Left ventricle myocardium inferior (tissue), 1 donor: ENCODE measurements at places on chromosomes 7 and 10. TPM values are rescaled to one million over a fixed set of nuclear protein-coding genes. Genes with fewer than 3 reads are reported as not detected.

DNA sequence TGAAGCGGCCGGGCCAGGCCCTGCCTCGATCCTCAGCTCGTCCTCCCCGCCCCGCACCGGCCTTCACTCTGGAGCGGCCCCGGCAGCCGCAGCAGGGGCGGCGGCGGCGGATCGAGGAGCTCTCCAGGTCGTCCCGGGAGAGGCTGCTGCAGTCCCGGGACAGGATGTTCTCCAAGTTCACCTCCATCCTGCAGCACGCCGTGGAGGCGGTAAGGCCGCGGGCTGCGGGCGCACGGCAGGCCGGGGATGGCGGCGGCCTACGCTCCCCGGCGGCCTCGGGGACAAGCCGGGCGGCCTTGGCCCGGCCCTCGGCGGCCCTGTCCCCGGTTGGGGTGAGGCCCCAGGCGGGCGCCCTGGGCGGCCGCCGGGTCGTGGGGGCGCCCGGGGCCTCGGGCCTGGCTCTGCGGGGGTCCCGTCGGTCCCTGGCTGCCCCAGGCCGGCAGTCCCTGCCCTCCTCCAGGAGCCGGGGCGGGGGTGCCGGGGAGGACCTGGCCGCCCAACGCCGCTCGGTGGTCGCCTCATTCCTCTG is 399 bp downstream of the FHIP2A start:
- DNase-seq: peak; percentile 18

- no peak for DNase-seq
Observed at GRCh38 chr7:94177441-94177840, 173.3 kb upstream of the BET1 start.

SMKR1 gene
- total RNA-seq: not detected

ABCF2 gene
- 30.5 TPM for total RNA-seq

DNA sequence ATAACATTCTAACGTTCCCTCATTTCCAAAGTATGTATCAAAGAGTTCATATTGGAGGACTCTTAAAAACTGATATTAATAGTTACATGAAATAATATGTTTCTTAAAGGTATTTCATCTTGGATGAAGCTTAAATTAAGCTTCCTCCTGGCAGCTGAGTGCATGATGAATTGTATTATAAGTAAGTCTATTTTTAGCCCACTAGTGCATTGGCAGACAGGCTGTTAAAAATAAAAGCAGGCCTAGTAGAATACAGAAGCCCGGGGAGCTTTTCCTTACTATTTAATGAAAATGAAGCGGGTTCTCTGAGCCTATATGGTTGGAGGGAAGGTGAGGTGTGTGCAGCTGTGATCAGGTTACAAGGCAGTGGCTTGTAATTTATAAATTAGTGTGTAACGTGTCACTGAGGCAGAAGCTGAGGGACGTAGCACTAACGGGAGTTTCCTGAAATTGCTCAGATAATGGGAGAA is 130.7 kb upstream of the KMT2E start:
- no peak for DNase-seq

DNA sequence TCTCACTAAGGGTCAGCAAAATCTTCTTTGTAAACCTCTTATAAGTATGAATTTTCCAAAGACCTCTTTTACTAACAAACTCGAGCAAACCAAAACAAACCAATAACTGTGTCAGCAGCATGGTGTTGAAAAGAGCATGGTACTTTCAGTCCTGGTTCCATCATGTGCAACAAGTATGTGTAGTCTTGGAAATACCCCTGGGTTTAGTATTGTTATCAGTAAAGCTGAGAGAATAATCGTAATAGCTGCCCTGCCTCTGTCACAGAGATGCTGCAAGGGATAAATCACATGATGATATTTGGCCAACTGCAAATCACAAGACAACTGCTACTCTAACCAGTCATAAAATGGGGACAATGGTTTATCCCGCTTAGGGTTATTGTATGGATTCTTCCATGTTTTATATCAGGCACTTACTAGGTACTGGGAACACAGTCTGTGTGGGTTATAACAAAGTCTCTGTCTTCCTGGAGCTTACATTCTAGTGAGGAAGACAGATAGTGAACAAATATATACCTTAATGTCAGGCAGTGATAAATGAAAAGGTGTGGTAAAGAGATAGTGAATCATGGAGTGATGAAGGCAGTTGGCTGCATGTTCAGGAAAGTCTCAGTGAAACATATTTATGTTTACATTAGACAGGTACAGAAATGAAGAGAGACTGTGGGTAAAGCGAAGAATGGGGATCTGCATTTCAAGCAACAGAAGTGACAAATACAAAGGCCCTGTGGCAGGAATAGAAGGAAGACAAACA is 60.5 kb upstream of the C10orf90 start:
- no peak for DNase-seq

CCDC146 gene
- total RNA-seq: 4.7 TPM

GRCh38 chr7:88523645-88524044 is 217.0 kb upstream of the STEAP4 start:
- no peak for DNase-seq

DNA sequence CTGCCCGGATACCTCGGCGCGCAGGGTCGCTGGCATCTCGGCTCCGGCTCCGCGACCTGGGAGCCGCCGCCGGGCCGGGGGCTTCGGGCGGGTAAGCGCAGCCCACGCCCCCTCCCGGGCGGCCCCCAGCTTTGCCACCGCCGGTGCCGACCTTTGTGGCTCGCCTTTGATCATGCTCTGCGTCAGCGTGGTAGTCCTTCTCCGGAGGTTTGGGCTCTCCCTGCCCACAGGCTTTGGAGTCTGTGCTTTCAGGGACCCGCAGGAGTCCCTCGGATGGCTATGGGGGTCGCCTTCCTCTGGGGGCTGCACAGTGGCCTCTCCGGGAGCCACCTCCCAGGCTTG is 7.3 kb downstream of the ATP6V1F start:
- DNase-seq: no peak

DNA sequence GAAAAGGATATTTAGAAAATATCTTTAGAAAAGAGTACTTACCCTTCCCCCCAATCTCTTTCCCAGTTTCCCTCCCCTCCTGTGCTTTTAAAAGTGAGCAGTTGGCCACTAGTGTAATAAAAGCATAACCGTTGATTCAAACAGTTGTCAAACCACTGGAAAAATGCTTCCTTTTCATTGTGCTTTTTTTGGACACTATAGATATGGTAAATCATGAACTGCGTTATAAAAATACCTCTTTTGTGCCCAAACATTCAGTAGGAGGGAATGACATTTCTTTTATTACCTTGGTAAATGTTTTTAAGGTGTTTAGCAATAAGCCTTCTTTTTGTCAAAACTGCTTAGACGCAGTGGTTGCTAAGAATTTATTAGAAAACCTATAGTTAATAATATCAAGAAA is 232.4 kb downstream of the SLC25A13 start:
- no peak for DNase-seq

DNA sequence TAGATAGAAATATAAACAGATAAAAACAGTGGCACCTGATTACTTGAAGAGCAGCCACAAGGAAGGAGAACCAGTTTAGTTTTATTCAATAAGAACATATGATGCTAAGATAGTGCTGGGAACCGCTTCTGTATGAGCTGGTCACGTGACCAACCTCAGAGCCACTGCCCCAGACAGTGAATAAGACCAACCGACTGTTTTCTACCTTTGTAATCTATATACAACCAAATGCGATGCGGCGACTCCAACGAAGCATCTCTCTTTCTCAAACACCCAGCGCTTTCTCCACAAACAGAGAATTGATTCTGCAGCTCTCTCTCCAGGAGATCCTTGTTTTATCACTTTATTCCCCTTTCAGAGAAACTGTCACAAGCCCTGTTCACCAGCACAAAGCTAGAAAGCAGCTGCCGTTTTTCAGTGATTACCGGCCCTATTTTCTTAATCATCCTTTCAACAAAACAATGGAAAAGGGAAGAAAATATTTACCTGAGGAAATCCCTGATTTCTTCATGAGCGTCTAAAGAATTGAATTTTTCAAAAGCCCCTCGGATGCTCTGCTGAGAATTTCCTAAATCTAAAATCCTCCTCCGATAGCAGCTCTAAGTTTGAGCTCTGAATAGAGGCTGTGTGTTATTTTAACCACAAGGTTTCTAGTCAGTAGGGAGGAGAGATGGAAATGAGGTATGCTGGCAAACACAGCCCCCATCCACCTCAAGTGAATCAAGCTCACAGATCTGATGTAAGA is 55.7 kb upstream of the JCAD start:
- no peak for DNase-seq

- DNase-seq: no peak
Observed at GRCh38 chr10:34305189-34305588, 509.9 kb downstream of the PARD3 start.

DNA sequence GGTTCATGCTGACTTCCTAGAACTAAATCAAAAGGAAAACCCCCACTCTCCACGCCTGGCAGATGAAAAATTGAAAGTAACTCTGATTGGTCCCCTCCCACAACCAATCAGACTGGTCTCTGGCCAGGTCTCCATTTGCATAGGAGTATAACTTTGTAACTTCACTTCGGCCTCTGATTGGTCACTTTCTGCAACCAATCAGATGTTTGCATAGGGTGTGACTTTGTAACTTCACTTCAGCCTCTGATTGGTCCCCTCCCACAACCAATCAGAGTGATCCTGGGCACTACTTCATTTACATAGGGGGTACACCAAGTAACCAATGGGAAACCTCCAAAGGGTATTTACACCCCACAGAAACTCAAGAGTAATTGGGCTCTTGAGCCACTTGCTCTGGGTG is 306.6 kb upstream of the PFKP start:
- no peak for DNase-seq

DNA sequence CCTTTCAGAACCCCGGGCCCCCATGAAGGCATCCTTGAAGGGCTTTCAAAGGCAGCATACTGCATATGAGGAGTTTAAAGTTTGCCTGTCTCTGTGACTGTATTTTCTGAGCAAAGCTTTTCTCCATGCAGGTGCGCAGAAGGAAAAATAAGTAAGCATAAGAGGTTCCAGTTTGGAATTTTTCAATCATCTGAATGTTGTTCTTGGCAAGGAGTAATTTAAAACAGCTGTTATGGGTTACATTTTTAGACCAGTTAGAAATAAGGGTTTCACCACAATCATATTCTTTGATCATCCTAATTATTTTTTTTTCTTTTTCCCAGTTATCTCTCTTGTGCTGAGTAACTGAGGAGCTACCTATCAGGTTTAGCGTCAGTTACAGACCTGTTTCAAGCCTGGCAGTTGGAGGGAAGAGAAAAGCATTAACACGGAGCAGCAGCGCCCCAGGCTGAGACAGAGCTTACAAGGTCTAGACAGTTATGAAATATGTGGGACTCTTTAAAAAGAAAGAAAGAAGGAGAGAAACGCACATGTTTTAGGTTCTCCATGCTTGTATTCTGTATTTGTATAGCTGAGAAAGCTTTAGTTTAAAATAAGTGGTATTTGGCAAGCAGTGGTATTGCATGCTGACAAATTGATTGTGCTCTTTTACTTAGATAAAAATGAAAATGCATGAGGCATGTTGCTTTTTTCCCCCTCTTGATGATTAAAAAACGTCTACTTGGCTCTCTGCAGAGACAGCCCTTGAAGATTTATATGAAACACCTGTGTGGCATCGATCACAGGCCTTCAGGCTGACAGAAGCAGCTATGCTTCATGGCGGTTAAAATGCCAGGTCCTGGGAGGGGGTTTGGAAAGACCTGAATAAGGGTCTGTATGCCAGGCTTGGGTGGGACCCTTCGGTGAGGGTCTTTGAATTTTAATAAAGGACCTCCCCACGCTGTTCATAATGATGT is 157.6 kb downstream of the GRK5 start:
- no peak for DNase-seq

- peak; percentile 18 for DNase-seq
Observed at GRCh38 chr7:105906695-105907094, 30.3 kb upstream of the ATXN7L1 start.

- DNase-seq: no peak
Observed at GRCh38 chr10:100341953-100342626, 4.9 kb upstream of the SCD start.

C10orf62 gene
- 1.5 TPM for total RNA-seq

TSPAN15 gene
- total RNA-seq: 6.8 TPM

GRCh38 chr7:1093916-1094508 is 6.1 kb downstream of the GPER1 start:
- no peak for DNase-seq

- DNase-seq: no peak
Observed at GRCh38 chr7:4021413-4021812, 660.7 kb upstream of the FOXK1 start.

DNA sequence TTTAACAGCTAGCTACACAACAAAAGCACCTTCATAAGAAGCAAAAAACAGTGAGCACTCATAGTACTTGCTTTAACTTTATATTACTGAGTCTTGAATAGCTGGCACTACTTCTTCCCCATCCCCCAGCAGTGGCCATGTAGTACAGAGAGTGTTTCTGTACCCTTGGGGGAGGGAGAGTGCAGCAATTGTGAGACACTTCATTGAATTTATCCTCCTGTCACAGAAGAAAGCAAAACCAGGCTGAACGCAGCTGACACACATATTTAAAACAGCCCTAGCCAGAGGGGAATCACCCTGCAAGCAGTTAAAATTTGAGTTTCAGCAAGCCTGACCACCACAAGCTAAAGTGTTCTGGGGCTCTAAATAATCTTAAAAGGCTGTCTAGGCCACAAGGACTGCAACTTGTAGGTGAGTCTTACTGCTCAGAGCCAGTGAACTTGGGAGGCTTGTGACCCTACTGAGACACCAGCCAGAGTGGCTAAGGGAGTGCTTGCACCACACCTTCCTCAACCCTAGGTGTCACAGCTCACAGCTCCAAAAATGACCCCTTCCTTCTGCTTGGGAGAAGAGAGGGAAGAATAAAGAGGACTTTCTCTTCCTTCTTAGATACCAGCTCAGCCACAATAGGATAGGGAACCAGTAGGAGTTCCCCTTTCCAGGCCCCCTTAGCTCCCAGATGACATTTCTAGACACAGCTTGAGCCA is 97.7 kb upstream of the MEOX2 start:
- no peak for DNase-seq

- DNase-seq: peak; percentile 29
Observed at GRCh38 chr7:149615690-149616270, 118.2 kb upstream of the ZNF746 start.

- no peak for DNase-seq
Observed at GRCh38 chr10:33212061-33212748, 122.3 kb downstream of the NRP1 start.

C7orf33 gene
- not detected for total RNA-seq

GRCh38 chr7:86012971-86013370 is 630.7 kb upstream of the GRM3 start:
- DNase-seq: no peak

AKR1C4 gene
- total RNA-seq: not detected
